Stimulated activated CD8-positive, alpha-beta memory T cell treated with anti-CD3 and anti-CD28 coated beads, Interleukin-4, amount 100 ng/mL, for 4 hours (primary cell): ENCODE measurements at places on chromosomes 6 and 20.

DNA sequence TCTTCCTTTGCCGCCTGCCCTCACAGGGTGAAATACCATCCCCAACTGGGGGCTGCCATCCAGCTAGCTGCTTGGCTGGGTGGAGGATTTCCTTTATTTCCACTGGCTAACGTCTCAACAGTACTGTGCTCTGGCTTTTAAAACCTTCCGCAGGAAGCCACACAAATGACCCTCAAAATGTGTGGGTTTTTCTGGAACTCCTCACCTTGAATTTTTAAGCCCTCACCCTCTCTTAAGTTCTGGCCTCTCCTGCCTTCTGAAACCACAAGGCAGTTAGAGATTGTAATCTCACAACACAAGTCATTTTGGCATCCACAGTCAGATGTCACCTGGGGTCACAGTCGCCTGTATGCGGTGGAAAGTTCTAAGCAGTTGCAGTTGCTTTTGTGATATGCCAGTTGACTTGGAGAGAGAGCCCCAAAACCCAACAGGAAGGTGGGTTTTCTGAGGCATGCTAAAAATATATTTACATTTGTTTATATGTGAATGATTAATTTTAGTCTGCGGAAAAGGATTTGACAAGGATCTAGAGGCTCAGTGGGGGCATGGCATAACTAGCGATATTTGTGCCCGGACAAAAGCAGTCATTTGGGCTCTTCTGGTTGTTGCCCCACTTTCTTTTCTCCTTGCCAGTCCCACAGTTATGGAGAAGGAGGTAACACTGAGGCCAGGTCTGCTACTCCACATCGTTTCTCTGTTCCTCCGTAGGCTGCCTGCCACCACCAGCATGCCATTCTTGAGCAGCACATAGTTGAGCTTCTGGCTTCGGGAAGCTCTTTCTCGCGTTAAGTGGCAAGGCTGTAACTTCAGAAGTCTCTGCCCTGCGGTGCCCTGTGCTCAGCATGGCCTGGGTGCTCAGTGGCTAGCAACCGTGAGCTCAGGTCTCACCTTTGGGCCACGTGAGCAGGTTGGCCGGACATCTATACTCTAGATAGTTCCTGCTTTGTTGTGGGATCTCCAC is 335.3 kb downstream of the CD83 start:
- no peak for DNase-seq

DNA sequence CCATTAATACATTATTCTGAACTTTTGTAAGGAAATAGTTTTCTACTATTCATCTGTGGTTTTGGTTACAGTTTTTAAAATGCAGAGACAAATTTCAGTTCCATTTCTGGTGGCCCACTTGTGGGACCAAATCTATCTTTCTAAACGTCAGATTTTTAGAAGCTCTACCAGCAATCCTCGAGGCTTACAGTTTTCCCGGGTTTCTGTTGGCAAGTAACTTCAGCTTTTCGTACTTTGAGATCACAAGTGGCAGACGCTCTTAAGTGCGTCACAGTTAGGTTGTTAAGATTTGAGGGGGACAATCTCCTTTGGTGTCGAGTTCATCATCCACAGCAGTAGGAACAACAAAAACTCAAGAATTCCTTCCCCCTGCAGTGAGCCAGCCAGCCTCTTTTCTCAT is 60.0 kb downstream of the JARID2 start:
- DNase-seq: no peak

- no peak for DNase-seq
Measured at GRCh38 chr6:116159782-116160524, 34.0 kb upstream of the COL10A1 start.

- no peak for DNase-seq
Measured at GRCh38 chr20:19110881-19111460, 101.5 kb upstream of the SLC24A3 start.

DNA sequence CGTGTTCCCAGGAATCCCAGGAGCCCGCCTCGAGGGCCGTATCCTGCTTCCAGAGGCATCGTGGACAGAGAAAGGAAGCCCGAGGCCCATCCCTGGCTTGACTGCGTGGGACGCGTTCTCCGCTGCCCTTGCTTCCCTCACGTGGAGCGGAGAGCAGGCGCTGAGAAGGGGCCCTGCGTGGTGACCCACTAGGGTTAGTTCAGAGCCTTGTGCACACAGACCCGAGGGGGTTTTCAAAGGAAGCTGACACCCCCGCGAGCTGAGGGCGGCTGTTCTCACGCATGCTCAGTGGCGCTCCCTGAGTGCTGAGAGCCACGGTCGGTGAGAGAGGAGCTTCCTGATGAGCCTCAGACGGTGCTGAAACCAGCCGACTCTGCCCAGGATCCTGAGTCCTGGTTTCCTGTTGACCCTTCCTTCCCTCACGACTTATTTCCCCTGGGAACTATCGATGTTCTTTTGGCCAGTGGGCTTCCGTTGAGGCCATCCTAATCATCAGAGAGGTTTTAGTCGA is 28.9 kb upstream of the CCR6 start:
- DNase-seq: peak; percentile 76
